Stimulated activated CD8-positive, alpha-beta memory T cell treated with anti-CD3 and anti-CD28 coated beads, Interleukin-7, amount 100 ng/mL, for 1 hour (primary cell): ENCODE measurements at places on chromosomes 7 and 10.
A peak's percentile ranks its signal among the peaks of the same experiment; 100 is the strongest.

GRCh38 chr7:14639801-14640200, 262.8 kb downstream of the DGKB start:
- DNase-seq, result no peak

DNA sequence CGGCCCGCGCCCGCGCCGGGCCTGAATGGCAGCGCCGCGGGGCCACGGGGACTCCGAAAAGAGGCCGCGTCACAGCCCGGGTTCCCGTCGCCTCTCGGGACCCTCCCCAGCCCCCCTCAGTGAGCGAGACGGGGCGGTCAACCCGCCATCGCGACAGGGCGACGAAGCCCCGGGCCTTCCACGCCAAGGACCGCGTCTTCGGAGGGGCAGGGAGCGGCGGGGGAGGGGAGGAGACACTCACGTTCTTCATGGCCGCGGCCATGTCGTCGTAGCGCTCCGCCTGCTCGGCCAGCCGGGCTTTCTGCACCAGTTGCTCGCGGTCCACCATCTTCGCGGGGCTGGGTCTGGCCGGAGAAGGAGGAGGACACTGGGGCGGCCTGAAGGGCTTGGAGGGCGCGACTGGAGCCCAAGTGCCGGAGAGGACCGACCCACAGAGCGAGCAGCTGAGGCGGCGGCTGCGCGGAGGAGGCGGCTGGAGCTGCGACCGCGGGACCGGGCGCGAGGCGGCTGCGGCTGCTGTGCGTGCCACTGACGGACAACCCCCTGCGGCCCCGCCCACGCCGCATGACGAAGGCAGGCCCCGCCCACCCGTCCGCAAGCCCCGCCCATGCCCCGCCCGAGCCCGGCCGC, at the start of gene YWHAG:
TSS of gene YWHAG (minus strand) at position 511 of the 630 bp plus-strand sequence. CDS start at position 328, 183 bp downstream.
- peak; percentile 82 for DNase-seq

DNA sequence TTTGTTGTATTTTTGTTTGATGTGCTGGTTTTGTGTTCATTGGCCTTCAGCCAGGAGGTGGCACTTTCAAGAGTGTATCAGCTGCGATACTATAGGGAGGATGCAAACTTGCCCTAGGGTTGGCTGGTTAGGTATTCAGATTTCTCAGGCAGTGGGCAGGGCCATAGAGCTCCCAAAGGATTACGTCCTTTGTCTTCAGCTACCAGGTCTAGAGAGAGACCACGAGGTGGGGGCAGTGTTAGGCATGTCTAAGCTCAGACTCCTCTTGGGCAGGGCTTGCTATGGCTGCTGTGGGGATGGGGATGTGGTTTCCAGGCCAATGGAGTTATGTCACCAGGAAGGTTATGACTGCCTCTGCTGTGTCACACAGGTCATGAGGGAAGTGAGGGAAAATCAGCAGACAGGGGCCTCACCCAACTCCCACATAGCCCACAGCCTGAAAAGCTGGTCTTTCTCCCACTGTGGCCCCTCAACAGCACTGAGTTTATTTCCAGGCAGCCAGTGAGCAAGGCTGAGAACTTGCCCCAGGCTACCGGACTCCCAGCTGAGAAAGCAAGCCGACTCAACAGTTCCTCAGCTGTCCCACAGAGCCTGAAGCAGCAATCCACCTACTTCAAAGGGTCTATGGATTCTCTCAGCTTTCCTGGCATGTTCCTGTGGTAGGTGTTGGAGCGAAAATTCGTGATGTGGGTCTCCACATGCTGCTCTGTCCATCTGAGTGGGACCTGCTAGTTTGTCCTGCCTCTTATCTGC, 227.4 kb upstream of the COBL start:
- DNase-seq, result no peak

DNA sequence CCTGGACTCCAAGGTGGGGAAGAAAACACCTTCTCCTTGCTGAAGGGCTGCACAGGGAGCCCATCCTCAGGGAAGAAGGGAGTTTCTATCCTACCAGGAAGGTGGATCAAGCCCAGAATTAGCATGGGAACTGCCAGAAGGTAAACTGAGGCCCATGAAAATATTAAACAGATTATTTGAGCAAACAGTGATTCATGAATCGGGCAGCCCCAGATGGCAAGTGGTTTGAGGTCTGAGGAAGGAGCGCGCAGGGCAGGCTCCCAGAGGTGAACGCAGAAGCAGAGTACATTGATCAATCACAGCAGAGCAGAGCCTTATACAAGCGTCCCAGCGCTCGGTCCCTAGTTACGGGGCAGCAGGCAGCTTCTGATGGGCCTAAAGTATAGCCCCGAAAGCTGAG, 35.8 kb upstream of the PROSER2 start:
- no peak for DNase-seq

DNA sequence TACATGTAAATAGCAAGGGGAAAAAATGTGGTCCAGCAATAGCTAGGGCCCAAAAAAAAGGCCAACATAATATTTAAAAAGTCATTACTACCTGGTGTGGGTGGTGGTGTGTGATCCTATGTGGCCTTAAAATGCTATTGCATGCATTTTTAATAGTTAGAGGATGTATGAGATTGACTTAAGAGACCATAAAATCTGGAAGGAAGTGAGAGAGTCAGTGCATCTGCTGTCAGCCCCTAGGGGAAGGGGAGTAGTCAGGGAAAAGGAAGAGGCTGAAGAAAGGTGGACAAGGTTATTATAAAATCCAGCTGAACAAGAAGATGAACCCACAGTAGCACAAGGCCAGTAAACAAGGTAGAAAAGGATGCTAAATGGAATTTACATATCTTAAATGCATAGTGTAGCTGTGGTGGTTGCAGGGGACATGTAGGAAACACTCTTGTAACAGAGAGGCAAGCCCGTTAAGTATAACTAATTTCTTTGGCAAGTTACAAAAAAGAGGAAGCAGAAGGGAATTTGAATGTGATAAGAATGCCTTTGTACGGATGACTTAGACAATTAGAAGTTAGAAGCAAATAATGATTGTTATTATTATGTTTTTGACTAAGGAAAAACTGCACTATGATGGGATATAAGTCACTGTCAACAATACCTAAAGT, 11.9 kb upstream of the NDUFA5 start:
- DNase-seq, result no peak

DNA sequence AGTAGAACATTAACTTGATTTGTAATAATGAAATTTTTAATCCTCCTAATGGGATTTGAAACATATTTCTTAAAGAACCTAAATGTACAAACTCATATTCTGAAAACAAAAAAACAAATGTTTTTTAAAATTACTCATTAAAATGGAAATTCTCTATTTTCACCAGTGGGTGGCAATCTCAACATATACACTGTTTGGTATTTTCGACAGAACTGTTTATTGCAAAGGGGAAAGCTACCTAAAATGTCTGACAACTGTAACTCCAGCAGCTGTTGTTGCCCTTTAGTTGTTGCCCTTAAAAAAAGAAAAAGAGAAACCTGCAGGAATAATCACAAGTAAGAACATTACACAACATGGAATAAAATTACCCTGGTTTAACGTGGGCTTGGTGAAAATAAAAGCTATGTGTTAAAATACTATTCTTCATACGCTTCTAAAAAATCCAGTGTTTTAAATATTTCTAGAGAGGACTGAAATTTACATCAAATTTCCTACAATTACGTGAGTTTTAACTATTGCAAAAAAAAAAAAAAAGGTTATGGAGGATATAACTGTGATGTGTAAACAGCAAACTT, 54.5 kb downstream of the COL1A2 start:
- DNase-seq, result no peak

DNA sequence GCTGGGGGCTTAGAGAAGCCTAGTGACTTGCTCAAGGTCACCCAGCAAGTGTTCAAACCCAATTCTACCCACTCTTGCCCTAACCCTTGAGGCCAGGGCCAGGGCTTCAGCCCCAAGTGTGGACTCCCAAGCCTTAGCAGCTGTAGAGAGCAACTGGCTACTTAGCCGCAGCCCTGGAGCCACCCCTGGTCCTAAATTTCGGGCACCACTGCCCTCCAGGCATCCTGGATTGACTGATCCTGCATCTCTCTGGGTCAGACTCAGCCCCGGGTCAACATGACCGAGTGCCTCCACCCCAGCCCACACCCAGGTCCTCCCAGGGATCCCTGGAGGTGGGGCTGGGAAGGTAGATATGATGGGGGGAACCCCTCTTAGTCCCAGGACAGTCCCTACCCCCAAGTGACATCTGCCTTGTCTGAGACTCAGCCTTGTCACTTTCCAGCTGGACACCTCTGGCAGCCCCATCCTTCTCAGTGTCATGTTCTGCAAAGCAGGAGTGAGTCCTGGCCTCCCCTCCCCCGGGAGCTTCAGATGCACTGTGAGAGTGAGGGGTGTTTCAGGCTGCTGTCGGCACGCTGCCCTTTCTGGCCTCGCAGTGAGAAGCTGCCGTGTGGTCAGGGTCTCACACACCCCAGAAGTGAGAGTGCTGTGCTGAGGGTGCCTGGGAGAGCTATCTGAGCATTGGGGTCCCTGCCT, 89.8 kb downstream of the ZMIZ1 start:
- DNase-seq, result no peak

DNA sequence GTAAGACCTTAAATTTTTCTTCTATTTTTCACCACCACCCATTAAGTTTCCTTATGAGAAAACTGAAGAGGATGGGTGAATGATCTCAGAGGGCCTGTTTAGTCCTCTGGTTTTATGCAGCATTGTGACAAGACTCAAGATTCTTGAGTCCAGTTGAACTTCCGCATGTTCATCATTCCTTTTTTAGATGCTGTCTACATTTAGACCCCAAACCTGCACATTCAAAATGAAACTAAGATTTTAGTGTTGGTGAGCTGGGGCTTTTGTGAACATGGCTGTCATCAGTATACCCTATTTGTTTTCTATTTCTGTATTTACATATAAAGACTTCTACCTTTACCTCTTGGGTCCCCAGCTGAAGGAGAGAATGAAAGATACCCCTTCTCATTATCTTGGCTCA, 31.1 kb downstream of the NET1 start:
- DNase-seq, result no peak

- no peak for DNase-seq
Measured at GRCh38 chr7:22697876-22698606, 29.0 kb upstream of the IL6 start.
